ENCODE measurements at places on chromosomes 6 and 20.

DNA sequence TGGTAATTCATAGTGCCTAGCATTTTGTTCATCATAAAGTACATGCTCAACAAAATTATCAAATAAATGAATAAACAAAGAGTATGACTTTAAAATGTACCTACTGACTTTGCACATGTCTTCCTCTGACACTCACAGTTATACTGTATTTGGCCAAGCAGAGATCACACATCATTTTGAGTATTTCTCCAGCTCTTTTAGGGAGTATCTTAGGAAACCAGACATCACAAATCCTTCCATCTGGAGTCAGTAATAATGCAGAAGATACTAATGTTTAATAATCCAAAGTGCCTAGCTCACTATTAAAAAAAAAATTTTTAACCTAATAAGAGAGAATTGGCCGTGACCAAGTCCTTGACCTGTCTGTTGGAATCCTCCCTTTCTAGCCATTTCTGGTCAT, 154.6 kb downstream of the ZNF217 start:
- DNase-seq = no peak

- no peak for DNase-seq
Measured at GRCh38 chr20:37850724-37851355, 52.1 kb upstream of the VSTM2L start.

DNA sequence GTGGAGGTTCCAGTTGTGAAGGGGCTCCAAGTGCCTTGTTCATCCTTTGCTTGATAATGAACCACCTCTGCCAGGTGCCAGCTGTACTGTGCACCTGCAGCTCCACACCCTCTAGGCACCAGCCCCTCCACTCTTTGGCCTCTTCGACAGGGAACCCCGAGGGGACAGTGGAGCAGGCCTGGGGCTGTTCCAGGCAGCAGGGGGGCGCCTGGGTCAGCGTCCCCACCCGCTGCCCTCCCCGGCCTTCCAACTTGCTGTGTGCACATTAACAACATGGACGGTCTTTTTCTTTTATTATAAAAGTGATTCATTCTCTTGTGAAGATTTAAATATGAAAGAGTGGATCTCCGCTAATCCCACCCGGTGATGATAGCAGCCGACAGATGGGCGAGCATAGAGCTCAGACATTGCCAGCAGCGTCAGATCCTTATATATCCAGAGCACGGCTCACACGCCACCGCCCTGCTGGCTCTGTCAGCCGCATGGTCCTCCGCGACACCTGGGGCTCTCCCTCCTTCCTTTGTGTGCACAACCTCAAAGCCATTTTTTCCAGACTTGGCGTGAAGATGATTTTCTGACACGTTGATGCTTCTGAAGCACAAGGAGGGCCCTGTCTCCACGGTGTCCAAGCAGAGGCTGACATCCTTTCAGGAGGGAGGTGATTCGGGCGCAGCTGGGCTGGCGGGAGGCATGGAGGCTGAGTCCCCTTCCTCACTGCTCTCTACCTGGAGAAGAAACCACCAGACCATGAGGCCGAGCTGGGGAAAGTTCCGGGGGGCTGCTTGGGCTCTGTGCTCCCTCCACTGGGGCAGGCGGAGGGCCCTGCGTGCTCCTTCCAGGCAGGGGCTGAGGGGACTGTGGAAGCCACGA, 22.2 kb upstream of the MRGBP start:
- no peak for DNase-seq

DNA sequence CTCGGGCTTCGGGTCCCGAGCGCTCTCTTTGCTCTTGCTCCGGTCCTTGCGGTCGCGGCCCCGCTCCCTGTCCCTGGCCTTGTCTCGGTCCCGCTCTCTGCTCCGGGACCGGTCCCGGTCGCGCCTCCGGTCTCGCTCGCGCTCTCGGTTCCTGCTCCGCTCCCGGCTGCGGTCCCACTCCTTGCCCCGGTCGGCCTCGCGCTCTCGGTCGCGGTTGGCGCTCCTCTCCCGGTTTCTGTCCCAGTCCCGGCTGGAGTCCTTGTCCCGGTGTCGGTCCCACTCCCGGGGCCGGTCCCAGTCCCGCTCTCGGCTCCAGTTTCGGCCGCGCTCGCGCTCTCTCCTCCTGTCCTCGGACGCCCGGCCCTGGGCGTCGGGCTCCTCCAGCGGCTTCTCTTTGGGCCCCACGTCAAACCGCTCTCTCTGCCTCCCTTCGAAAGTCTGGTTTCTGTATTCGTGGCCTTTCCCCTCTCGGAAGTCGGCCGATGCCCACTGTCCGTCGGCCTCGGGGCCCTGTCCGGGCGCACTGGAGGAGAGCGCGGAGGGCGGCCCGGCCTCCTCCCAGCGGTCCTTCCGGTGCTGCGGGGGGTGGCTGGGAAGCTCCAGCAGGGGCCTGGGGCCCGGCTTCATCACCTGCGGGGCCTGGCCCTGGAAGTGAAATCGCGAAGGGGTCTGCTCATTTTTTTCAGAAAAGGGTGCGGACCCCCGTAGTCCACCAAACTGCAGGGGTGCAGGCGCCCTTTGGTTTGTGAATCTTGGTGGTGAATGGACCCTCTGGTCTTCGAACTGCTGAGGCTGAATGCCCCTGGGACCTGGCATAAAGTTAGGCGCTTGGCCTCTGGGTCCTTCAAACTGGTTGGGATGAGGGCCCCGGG, 17.9 kb upstream of the TCFL5 start:
- no peak for DNase-seq

GRCh38 chr6:25219216-25219916, 59.8 kb upstream of the CARMIL1 start:
- DNase-seq = no peak

DNA sequence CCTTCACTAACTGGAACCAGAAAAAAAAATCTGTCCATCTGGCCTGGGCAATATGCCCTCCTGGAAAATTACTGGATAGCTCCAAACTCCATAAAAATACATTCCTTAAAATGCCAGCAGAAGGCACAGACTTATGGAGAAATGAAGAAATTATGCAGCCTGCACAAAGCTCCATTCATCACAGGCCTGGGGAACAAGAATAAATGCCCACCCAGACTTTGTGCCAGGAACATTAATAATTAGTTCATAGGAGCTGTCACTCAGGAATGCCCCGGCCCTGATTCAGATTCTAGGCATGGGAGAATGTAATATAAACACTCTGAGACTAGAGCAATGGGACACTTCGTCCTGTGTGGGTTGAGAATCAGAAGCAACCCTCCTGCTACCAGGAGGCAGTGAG, 199.3 kb downstream of the OTOR start:
- no peak for DNase-seq

GRCh38 chr6:158057213-158057987, 75.7 kb downstream of the SYNJ2 start:
- DNase-seq = peak; percentile 67

- DNase-seq = no peak
Measured at GRCh38 chr6:144578385-144579350, 293.5 kb downstream of the UTRN start.

DNA sequence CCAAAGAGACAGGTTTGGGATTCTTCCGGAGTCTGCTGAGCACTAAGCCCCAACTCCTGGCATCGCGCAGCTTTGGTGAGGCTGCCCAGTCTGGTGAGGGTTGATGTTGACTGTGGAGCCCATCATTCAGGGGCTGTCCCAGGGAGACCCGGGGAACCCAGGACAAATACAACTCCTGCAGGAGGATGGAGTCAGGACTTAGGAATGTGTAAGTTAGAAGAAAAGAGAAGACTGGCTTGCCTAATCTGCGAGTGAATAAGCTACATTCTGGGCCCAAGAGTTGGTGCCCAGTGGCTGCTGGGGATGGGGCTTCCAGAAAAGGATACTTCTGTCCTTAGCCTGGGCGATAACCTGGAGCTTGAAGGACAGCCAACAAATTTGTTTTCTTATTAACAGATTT, 47.9 kb downstream of the STK35 start:
- DNase-seq = no peak

- DNase-seq = no peak
Measured at GRCh38 chr6:111871725-111872400, 1.4 kb downstream of the FYN start.

DNA sequence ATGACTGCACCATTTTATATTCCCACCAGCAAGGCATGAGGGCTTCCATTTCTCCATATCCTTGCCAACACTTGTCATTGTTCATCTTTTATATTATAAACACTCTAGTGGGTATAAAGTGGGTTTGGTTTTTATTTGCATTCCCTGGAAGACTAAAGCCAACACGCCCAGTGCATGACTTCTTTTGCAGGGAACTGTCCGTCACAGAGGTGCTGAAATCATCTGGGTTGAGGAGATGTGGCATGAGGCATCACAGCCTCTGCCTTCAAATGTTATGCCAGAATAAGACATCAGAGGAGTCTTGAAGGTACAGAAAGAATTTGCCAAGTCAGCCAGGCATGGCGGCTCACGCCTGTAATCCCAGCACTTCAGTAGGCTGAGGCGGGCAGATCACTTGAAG, 29.9 kb upstream of the FAM210B start:
- no peak for DNase-seq

GRCh38 chr6:33410711-33411631, at the start of gene PHF1:
PHF1 (plus strand) TSS chr6:33411014; CDS start chr6:33412264, 1,250 bp downstream.
- DNase-seq = no peak

- no peak for DNase-seq
Measured at GRCh38 chr20:62367633-62368391, 700 bp upstream of the LAMA5 start.

- no peak for DNase-seq
Measured at GRCh38 chr6:73083886-73084285, 141.4 kb downstream of the KHDC1L start.

DNA sequence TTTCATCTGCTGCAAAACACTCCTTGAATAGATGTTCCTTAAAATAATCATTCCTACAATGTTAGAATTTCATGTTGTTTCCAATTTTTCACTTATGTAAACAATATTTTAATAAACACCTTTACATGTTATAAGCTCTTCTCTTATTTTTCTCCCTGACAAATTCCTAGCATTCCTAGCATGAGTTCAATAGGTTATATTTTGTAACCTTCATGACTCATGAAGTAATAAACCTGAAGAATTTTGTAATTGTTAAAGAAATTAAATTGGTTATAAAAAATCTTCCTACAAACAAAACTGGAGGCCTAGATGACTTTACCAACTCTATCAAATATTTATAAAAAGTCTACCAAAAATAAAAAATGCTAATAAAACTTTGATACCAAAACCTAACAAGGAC, 66.3 kb downstream of the NT5E start:
- no peak for DNase-seq

- peak; percentile 56 for DNase-seq
Measured at GRCh38 chr20:9609887-9610502, 95.6 kb downstream of the LAMP5 start.

GRCh38 chr20:60139663-60140446, 181.6 kb downstream of the CDH26 start:
- DNase-seq = no peak

DNA sequence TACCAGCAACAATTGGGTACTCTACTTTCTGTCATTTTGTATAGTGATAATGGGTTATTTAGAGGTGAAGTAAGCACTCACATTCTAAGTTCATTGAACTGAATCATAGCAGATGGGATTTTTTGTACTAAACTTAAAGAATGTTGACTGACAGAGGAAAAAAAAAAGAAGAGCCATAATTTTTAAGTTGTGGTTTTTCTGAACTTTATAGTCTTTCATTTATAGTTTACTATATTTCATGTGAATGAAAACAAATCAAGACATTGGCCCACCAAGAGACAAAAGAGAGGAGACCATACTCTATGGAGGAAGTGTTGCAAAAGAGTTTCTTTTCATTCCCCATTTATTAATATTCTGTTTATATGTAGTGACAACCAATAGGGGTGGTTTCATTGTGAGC, 685.7 kb downstream of the BCKDHB start:
- no peak for DNase-seq

- DNase-seq = no peak
Measured at GRCh38 chr6:82270881-82271635, 23.5 kb upstream of the IBTK start.

GRCh38 chr6:116059713-116060571, 749 bp downstream of the FRK start:
- no peak for DNase-seq

DNA sequence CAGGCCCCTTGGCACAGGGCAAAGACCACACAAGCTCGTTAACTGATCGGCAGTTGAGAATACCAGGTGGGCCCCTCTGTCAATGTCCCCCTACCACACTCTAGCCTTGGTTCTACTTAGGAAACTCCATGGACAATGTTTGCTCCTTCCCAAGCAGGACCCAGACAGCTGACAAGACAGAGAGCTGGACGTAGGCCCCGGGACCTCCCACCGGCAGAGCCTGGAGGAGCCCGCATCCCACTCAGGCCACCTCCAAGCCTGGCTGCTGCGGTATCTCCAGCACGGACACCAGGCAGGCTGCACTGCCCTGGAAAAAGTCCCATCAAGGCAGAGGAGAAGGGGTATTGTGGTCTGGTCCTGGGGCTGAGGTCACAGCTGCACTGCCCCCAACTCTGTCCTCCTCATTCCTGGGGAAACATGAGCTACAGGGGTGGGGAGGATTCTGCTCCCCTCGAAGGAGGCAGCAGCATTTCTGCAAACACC, 6.2 kb upstream of the GRM4 start:
- DNase-seq = no peak

- DNase-seq = no peak
Measured at GRCh38 chr20:46040902-46041535, 12.0 kb downstream of the SLC12A5 start.

DNA sequence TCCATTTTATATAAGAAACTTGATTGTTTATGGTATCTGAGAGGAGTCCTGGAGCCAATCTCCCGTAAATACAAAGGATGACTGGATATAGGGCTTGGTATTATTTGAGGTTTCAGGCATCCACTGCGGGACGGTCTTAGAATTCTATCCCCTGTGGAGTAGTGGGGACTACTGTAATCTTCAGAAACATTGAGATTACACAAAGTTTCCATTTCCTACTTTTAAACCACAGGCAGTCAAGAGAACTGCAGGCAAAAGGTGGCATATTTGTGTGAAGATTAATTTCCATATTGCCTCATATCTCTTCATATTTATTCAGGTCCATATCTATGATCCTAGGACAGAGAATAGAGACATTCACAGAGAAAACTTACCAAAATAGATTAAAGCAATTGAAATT, 586.2 kb downstream of the PHF3 start:
- no peak for DNase-seq

- DNase-seq = no peak
Measured at GRCh38 chr6:147177286-147177685, 26.9 kb upstream of the STXBP5 start.

GRCh38 chr6:14524319-14524718, 406.7 kb downstream of the CD83 start:
- DNase-seq = no peak

- DNase-seq = no peak
Measured at GRCh38 chr20:50680105-50680960, 11.0 kb downstream of the RIPOR3 start.

DNA sequence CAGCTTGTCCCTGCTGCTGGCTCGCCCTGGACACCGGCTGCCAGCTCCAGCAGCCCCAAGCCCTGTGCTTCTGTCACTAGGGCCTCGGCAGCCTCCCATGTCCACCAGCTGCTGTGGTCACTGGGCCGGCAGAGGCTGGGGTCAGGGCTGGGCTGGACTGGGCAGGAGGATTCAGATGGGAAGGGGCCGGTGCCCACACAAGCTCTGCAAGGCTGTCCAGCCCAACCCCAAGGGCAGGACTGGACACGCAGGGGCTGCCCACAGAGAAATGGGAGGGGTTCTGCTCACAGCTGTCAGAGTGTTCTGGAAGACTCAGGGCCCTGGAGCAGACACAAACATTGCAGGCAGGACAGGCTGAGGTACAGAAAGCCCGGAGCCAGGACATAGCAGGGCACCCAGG, 65.6 kb downstream of the ADNP start:
- no peak for DNase-seq
